NCI-H2171 (cell line): ENCODE measurements at places on chromosomes 7 and 10.
A peak's percentile ranks its signal among the peaks of the same experiment; 100 is the strongest.

DNA sequence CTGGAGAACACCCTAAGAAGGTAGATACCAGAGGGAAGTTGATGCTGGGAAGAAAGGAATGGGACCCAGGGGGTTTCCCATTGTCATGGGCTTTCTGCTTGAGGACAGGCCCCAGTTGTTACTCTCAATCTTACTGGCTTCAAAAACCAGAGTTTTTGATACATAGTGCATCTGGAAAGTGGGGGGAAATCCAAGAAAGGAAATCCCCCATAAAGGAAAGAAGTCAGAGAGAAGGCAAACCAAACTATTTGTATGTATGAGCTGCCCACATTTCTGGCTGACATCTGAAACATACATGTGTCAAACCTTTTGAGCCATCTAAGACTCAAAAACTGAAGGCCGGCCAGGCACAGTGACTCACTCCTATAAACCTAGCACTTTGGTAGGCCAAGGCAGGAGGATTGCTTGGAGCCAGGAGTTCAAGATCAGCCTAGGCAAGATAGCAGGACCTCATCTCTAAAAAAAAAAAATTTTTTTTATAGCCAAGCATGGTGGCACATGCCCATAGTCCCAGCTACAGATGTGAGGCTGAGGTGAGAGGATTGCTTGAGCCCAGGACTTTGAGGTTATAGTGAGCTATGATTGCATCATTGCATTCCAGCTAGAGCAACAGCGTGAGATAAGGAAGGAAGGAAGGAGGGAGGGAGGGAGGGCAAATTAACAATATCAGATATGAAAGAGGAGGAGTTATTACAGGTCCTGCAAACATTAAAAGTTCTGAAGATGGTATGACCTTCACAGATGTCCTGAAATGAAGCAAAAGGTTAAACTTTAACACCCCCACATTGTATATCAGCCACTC lies 6.7 kb upstream of the COA1 start:
- no peak for DNase-seq

- no peak for DNase-seq
These were observed 260.5 kb upstream of the MKLN1 start for GRCh38 chr7:131067220-131067619.

GRCh38 chr7:82053453-82054032 lies 283.7 kb upstream of the HGF start:
- DNase-seq: no peak

- no peak for DNase-seq
These were observed 176.6 kb downstream of the GALNT11 start for GRCh38 chr7:152202056-152202455.

GRCh38 chr7:51019191-51019844 lies 236.6 kb upstream of the GRB10 start:
- DNase-seq: no peak

GRCh38 chr7:92560602-92561001 lies 29.6 kb downstream of the FAM133B start:
- no peak for DNase-seq

DNA sequence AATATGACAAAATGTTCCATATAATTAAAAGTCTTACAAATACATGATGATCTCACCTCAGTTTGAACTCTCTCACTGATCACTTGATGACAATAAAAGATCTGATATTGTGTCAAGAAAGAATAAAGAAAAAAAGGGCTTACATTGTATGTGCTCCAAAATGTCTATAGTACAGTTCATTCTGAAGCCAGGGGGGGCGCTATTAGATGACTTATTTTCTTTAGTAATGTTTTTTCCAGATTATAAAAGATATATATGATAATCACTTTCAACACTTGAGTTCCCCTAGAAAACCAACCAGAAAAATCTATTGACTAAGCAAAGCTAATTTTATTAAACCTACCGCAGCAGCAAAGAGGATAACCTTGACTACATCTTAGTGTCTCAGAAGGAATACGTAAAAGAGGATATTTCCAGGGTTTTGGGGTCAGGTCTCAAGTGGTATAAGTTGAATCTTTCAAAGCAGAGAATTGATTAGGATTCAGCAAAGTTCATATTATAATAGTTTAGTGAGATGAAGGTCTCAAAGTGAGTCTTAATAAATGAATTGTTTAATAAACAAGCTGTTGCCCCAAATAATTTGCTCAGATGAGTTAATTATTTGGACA lies 55.8 kb downstream of the PTN start:
- no peak for DNase-seq

GRCh38 chr10:21135023-21135931 lies 238.2 kb upstream of the NEBL start:
- no peak for DNase-seq

DNA sequence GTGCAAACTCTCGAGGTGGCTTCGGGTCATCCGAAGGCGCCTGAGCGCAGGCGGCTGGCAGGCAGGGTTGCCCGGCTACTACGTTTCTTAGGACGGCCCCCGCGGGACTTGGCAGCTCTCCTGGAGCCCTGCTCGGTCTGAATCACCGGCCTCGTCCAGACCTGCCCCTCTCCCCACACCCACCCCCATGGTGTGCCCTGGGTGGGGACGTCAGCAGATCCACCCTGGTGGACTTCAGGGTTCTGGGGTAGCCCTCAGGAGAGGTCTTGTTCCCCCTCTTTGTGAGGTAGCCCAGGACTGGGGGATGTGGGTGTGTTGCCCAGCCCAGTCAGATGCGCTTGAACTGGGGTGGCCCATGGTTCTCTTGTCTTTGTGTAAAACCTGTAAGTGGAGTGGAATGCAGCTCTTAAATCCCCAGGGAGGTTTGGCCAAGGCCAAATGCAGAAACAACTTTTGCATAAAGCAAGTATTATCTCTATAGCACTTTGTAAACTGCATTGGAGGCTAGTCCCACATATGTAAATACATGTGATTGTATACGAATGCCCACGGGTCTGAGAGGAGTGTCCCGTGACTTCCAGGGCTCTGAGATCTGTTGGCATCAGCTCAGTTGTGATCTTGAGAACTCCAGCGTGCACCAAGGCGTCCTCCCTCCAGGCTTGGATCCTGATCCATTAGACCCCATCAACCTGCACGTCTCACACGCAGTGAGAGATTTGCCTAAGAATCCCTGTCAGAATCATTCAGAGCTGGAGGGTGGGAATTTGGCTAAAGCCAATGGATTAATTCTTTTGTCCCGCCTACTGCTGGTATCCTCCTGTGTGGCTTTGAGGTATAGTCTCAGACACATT lies 1.8 kb downstream of the PFKFB3 start:
- DNase-seq: no peak

- no peak for DNase-seq
These were observed 117.8 kb downstream of the TRRAP start for GRCh38 chr7:98996150-98996552.

DNA sequence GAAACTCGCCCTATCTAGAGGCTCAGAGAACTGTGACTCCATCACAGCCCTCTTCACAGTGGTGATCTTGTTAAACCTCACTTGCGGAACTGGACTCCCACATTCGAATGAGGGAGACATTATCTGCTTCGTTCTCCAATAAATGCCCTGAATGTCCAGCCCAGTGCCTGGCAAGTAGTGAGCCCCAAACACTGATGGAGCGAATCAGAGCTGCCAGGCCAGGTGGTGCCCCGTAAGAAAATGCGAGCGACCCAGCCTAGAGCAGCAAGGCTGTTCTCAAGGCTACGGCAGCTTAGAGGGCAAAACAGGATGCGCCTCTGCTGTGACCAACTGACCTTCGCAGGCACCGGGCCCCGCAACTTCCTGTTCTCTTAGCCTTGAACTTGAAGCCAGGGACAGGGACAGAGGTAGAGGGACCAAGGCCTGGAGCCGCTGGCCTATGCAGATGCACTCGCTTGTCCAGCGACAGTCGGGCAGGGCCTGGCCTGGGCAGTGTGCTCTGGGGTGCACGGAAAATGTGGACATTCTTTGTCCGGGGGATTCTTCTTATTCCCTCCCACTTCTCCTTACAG lies 217.6 kb downstream of the TCERG1L start:
- no peak for DNase-seq

GRCh38 chr7:111388912-111389311 lies 173.4 kb downstream of the IMMP2L start:
- no peak for DNase-seq

DNA sequence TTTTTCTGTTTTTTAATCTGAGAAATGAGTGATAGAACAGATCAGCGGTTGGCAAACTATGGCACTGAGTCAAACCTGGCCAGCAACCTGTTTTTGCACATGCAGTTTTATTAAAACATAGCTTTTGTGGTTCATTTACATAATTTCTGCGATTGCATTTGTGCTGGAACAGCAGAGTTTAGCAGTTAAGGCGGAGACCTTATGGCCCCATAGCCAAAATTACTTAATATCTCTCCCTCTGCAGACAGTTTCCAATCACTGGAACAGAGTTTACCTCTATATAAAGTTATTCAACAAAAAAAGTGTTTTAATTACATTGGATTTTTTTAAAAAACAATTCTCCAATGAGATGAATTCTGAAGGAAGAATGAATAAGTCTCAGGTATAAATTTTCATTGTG lies 212.1 kb downstream of the DGKB start:
- no peak for DNase-seq

GRCh38 chr10:126242397-126243260 lies 145.6 kb downstream of the ADAM12 start:
- peak; percentile 78 for DNase-seq

DNA sequence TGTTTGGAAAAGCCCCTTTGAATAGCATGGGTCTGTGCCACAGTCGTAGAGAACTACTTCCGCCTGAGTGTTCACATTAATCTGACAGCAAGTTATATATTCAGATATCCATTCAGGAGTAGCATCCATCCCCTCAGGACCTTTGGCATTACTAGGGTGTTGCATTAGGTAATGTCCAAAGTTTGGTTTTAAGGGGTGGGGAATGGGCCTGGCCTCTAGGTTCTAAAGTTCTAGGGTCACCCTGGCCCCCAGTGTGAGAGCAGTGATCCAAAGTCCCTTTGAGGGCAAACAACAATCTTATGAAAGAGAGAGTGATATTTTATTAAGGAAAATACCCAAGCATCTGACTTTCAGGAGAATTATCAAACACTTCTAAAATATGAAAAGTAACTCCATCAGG lies 12.3 kb downstream of the MCM10 start:
- no peak for DNase-seq

DNA sequence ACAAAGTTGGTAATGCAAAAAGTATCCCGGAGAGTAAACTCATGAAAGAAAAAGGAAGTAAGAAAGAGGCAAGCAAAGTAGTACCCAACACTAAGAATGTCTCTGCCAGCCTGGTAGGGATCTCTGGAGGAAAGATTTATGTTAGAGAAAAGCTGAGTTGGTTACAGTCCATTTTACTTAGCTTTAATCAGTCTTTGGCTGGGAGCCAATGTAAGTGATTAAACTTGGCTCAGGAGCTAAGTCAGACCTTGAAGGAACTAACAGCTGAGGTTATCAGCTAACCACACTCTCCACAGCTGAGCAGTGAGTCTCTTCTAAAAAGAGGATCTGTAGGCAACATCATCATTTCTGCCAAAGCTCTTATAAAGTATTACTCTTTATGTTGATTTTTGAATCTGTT lies 148.0 kb downstream of the ANKRD7 start:
- DNase-seq: no peak

- no peak for DNase-seq
These were observed 114.5 kb downstream of the CALN1 start for GRCh38 chr7:72297636-72298035.

DNA sequence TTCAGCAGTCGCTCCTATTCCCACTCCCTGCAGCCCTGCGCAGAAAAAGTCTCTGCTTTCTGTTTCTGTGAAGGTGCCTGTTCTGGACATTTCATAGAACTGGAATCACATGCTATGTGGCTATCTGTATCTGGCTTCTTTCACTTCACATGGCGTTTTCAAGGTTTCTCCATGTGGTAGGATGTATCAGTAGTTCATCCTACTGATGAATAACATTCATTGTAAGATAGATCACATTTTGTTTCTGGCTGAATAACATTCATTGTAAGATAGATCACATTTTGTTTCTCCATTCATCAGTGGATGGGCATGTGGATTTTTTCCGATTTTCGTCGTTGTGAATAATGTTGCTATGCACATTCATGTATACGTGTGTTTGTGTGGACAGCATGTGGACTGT lies 44.5 kb downstream of the HSPA12A start:
- DNase-seq: no peak

GRCh38 chr10:132914732-132915131 lies 27.6 kb downstream of the CFAP46 start:
- peak; percentile 33 for DNase-seq

GRCh38 chr10:72058347-72058898 lies 29.9 kb downstream of the SPOCK2 start:
- DNase-seq: no peak

DNA sequence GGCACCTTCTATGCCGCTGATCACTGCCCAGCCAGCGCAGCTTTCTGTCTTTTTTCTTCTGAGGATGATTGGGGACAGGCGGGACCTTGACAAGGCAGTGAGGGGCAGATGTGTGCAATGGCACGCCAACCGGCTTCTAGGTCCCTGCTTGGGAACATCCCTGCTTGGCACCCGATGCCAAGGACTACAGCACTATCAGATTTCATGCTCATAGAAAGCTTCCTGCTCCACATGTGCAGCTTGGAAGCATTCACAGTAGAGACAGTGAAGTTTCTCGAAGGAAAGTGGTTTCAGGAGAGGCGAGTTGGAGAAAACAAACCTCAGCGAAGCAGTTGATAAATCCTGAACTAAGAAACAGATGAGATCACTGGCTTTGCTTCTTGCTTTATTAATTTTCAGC lies 267.5 kb upstream of the HABP2 start:
- no peak for DNase-seq

DNA sequence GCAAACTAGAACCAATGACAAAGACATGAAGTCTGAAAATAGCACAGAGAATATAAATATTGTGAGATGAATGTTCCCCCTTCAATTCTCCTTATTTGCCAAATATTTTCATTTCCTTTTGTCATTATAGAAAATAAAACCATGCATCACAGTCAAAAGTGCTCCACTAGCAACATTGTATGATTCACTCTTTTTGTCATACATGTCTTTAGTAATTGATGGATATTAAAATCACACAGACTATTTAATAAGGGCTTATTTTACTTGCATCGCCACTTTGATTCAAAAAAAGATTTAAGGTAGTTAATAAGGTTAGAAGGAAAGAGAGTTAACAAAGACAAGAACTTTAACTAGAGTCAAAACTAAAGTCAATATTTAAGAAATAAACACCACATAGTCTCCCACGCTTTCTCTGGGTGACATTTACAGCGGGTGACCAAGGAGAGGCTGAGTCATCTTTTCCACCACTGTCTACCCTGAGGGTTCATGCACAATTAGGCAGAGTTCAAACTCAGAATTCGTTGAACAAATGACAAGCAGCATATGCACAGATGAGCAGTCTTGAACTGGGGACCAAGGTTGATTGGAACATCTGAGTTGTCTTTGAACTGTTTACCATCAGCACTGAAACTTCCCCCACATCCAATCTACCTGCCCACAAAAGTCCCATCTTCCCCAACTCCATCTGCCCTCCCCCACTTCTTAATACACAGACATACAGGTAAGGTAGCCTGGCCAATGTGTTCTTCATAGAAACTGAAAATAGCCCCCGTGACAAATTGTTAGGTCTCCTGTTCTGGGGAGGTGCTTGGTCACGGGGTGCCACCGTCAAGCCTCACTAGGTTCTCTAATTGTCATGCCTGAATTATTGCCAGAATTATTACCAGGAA lies 42.5 kb downstream of the C7orf25 start:
- DNase-seq: no peak
